ENCODE measurements at places on chromosomes 7 and 10.

GRCh38 chr10:123485341-123485960 is 180.7 kb upstream of the GPR26 start:
- DNase-seq: no peak

- DNase-seq: no peak
These were observed 301.1 kb downstream of the CALN1 start for GRCh38 chr7:72111086-72111485.

GRCh38 chr7:41576166-41576565 is 126.7 kb downstream of the INHBA start:
- DNase-seq: no peak

- no peak for DNase-seq
These were observed 216.2 kb downstream of the AUTS2 start for GRCh38 chr7:69814421-69814962.

DNA sequence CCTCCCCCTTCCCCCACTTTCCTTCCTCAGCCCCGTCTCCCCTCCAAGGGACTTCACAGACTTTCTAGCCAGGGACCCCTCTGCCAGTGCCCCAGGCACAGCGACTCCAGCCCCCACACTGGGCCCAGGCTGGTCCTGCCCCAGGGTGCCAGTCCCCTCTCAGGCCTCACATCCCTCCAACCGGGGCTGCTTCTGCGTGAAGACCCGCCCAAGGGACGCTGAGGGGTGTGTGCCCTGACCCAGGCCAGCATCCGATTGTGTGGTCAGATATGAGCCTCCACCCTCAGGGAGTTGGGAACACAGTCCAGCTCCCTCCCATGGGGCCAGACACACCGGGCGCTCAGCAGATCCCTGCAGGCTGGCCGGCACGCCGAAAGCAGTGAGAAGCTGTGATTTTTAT is 97.0 kb downstream of the MICALL2 start:
- no peak for DNase-seq

DNA sequence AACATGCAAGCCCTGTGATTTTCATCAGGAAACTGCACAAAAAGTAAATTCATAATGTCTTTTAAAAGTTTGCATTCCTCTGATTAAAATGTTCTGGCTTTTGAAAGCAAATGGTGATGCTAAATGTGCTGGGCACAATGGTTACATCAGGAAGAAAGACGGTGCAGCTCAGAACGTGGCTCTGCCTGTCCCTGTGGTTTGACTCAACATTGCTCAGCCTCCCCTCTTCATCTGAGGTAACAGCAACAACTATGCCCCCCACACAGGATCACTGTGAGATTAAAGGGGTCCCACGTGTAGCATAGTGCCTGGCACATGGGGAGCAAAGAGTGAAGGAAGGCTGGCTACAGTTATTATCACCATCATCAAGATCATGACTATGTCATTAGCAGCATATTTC is 44.0 kb downstream of the PARD3 start:
- DNase-seq: no peak

DNA sequence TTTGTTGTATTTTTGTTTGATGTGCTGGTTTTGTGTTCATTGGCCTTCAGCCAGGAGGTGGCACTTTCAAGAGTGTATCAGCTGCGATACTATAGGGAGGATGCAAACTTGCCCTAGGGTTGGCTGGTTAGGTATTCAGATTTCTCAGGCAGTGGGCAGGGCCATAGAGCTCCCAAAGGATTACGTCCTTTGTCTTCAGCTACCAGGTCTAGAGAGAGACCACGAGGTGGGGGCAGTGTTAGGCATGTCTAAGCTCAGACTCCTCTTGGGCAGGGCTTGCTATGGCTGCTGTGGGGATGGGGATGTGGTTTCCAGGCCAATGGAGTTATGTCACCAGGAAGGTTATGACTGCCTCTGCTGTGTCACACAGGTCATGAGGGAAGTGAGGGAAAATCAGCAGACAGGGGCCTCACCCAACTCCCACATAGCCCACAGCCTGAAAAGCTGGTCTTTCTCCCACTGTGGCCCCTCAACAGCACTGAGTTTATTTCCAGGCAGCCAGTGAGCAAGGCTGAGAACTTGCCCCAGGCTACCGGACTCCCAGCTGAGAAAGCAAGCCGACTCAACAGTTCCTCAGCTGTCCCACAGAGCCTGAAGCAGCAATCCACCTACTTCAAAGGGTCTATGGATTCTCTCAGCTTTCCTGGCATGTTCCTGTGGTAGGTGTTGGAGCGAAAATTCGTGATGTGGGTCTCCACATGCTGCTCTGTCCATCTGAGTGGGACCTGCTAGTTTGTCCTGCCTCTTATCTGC is 227.4 kb upstream of the COBL start:
- DNase-seq: no peak

GRCh38 chr7:150368884-150369747 is 494 bp downstream of the REPIN1 start:
- peak; percentile 60 for DNase-seq

All from activated CD4-positive, CD25-positive, alpha-beta regulatory T cell treated with anti-CD3 and anti-CD28 coated beads, Interleukin-2, amount 50 U/mL, for 72 hours (primary cell).